ENCODE measurements at places on chromosomes 4 and X.

DNA sequence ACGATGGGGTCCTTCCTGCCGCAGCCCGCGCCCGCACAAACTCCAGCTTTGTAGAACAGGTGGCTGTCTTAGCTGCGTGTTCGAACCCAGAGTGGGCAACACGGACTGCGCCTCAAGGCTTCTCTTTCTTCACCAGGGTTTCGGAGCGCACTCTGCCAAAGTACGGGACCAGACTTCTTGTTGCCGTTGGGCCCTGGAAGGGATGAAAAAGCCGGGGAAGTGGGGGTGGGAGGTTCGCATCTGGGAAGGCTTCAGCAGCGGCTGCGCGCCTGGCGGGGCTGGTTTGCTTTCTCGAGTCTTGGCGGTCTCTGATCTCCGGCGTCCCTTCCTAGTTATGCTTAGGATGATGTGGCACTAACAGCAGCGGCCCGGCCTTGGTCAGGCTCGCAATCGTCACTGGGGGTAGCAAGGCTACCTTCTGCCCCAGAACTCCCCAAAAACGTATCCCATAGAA is 673 bp downstream of the PARM1 start:
- DNase-seq: no peak

DNA sequence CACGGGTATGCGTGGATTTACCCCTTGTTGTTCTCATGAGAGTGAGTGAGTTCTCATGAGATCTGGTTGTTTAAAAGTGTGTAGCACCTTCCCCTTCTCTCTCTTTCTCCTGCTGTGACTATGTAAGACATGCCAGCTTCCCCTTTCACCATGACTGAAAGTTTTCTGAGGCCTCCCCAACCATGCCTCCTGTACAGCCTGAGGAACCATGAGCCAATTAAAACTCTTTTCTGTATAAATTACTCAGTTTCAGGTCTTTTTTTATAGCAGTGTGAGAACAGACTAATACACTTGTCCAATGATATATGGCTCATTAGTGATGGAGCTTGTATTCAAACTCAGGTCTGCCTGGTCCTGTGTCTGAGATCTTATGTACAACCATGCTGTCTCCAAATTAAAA is 28.5 kb upstream of the RTL3 start:
- no peak for DNase-seq

DNA sequence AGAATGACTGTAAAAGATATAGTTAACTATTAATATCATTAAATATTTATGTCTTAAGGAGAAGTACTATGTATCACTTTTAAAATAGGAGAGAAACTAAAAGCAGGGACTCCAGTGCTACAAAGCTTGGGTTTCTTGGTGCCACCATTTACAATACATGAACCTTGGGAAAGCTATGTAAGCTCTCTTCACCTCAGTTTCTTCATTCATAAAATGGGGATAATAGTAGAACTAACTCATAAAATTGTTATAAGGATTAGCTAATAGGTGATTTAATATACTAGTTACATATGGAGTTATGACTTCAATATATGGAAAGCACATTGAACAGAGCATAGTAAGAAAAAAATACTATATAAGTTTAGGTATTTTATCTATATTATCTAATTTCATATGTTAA is 23.7 kb downstream of the EPGN start:
- DNase-seq: no peak

DNA sequence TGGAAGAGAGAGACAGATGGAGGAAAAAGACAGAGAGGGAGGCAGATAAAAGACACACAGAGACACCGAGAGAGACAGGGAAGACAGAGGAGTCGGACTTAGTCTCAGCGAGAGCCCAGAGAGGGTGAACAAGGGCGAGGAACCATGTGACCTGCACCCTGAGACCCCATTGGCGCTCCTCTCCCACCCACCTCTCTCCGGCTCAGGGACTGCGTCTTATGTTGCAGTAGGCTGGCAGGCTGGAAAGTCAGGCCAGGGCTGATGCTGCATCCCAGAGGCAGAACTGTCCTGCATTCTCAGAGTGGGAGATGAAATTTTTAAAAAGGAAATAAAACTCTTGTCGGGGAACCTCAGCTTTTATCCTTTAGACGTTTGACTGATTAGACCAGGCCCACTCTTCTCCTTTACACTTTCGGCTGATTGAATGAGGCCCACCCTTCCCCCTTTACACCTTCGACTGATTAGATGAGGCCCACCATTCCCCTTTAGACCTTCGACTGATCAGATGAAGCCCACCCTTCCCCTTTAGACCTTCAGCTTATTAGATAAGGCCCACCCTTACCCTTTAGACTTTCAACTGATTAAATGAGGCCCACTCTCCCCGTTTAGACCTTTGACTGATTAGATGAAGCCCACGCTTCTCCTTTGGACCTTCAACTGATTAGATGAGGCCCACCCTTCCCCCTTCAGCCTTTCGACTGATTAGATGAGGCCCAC is 29.5 kb upstream of the IL3RA start:
- DNase-seq: no peak

DNA sequence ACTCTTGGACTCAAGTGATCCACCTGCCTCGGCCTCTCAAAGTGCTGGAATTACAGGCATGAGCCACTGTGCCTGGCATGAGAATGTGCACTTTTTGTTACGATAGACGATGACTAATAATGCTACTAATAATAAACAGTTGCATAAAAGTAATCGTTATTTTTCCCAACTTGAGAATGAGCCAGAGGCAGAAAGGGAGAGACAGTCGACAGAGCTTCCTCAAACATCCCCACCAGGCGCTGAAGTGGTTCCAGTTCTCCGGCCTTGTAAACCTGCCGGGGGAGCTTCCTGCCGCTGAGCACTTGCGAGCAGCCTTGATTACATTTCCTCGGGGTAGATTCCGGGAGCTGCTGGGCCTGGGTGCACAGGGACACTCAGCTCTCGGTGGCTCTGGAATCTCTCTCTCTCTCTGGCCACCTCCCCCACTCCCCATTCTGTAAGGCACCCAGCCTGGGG is 8.9 kb upstream of the HTRA3 start:
- peak; percentile 33 for DNase-seq

Data from breast epithelium (tissue), 4 donors.